Activated naive CD8-positive, alpha-beta T cell treated with anti-CD3 and anti-CD28 coated beads for 36 hours (primary cell): ENCODE measurements at places on chromosomes 2 and 18. TPM values are rescaled to one million over a fixed set of nuclear protein-coding genes. Genes with fewer than 3 reads are reported as not detected.

DNA sequence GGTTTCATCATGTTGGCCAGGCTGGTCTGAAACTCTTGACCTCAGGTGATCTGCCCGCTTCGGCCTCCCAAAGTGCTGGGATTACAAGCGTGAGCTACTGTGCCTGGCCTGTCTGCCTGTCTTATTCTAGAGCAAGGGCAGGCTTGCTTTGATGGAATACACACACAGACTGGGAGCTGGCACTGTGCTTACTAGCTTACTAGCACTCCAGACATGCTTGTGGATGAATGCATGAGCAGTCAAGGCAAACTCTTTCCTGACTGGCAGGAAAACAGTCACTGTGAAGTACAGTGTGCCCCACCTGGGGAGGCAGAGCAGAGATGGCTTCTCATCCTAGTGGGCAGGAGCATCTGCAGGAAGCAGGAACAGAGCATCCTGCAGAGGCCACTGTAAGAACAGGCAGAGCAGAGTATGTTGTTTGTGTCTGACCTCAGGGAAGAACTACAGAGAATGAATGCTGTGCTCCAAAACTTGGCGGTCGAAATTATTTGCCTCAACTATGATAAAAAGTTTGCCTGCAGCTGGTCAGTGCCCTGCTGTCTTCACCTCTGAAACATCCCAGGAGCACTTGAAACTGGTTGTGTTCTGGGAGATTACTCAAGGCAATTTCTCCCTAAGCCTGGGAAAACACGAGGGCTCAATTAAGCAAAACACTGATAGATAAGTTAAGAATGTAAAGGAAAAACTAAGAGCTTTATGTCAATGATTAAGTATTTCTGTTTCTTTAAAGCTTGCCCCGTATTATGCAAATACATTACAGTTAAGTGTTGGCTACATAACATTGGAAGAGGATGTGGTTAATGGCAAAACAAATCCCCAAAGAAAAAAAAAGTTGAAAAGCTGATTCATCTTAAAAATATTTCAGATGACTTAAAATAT lies 102.4 kb downstream of the VAPA start:
- H3K4me1 ChIP-seq, result peaks cover 6% of the 10 kb centered on the region
- H3K4me3 ChIP-seq, result no peak overlapping the region
- no peak for DNase-seq

- peak overlapping the region; percentile 99 for H3K27ac ChIP-seq
- H3K4me3 ChIP-seq, result peak overlapping the region; percentile 99
- peaks cover 18% of the 10 kb centered on the region for H3K4me1 ChIP-seq
- no peak for DNase-seq
Measured at GRCh38 chr2:10119601-10120157, 2.9 kb upstream of the RRM2 start.

GRCh38 chr2:129462349-129462748 lies 517.1 kb upstream of the RAB6C start:
- H3K36me3 ChIP-seq, result no peaks in the 10 kb centered on the region
- no peak overlapping the region for H3K27ac ChIP-seq
- no peak for DNase-seq

DNA sequence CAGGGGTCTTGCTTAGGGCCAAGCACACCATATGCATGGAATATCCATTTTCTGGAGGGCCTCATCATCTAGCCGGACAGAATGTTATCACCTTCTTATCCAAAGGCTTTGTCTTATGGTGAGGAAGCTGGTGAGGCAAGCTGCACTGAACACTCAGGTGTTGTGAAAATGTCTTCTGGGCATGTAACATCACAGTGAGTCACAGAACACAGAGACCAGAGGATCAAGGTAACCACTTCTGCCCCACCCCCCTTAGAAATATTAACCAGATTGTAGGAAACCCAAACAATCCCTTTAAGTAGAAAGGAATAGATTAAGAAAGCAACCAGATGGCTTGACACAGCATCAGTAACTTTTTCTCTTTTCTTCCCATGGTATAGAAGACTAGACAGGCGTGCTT lies 51.1 kb downstream of the MYO5B start:
- no peaks in the 10 kb centered on the region for H3K36me3 ChIP-seq
- H3K4me1 ChIP-seq, result no peaks in the 10 kb centered on the region
- H3K4me3 ChIP-seq, result no peak overlapping the region

DNA sequence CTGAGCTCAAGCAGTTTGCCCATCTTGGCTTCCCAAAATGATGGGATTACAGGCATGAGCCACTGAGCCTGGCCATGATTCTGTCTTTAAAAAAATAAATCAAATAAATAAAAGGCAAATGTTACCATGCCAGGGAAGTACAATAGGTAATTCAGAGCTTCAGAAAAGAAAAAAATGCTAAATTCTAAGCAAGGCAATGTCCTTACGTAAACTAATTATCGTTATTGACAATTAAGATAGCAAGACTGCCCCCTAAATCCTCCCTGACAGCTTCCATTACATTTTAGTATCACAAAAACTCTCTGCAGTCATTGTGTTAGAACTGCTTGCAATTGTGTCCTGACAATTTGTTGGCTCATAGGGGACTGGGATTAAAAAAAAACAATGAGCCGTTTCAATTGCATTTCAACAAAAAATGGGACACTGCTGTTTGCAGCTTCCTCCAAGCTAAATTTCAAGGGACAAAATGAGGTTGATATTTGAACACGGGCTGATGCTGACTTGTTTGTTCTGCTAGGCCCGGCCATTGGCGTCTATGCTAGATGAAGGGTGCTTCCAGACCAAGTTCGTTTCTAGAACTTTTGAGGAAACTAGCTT lies 88.9 kb downstream of the MOGAT1 start:
- no peaks in the 10 kb centered on the region for H3K36me3 ChIP-seq
- H3K27ac ChIP-seq, result no peak overlapping the region
- no peak for DNase-seq
- no peaks in the 10 kb centered on the region for H3K4me1 ChIP-seq

IMMT gene
- 154 TPM for total RNA-seq

- H3K36me3 ChIP-seq, result no peaks in the 10 kb centered on the region
- no peaks in the 10 kb centered on the region for H3K4me1 ChIP-seq
- no peak overlapping the region for H3K27ac ChIP-seq
- no peak for DNase-seq
- peaks cover 14% of the 10 kb centered on the region for H3K27me3 ChIP-seq
Measured at GRCh38 chr2:127657232-127657595, 11.3 kb downstream of the GPR17 start.
